ENCODE measurements at places on chromosomes 5 and 9.

DNA sequence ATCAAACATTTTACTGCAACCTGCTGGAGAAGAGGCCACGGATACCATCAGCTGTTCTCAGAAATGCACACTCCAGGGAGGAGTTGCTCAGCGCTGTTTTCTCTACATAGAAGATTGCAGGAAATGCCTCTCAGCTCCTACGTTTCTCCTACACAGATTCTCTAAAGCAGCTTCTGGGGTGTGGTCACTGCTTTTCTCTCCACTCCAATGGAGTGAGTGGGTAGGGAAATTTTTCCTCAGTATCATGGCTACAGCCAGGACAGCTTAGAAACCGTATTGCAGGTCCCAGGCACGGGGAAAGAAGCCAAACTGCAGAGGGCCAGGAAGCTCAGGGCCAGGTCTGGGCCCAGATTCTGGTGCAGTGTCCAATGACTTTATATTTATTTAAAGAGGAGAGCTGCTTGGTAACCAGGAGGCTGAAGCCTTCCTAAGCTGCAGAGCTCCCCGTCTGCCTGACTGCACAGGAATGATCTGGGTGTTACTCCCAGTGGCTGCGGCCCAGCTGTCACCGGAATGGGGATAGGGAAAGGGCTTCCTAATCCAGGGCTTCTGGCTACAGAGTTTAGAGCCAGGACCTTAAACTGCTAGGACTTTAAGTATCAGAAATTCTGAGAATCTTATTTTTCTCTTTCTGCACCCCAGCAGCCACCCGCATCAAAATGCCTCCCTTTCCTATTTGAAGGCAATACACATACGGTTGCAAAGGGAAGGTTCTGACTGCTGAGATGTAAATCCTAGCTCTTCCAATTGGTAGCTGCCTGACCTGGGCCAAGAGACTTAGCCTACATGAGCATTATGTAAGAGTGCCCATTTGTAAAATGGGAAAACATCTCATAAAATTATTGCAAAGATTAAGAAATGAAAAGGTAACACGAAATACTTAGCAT lies 1.4 kb upstream of the SPTAN1 start:
- no peak for DNase-seq

GRCh38 chr9:84667571-84668195 lies 1.8 kb upstream of the NTRK2 start:
- DNase-seq = no peak

DNA sequence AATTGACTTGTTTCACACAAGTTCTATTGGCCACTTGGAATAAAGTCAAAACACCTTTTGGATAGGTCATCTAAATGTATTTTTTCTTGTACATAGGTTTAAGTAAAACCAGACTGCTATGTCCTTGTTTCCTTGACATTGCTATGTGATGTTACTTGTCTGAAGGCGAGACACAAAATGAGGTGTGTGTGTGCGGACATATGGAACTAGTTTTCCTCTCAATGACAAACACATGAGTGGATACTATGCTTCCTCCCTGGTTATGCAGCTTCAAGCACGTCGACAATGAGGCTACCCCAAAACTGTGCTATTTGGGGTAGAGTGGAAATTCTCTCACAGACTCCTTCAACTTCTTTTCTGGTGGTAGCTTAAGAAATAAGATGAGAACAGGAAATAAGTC lies 276.8 kb downstream of the GAS1 start:
- no peak for DNase-seq

GRCh38 chr9:95009459-95009858 lies 283.0 kb downstream of the AOPEP start:
- DNase-seq = no peak

- DNase-seq = peak; percentile 30
Observed at GRCh38 chr5:159098603-159099436, 896 bp downstream of the EBF1 start.
